SK-MEL-5 (cell line): ENCODE measurements at places on chromosomes 3 and 15. TPM values are rescaled to one million over a fixed set of nuclear protein-coding genes. Genes with fewer than 3 reads are reported as not detected.

COL6A5 gene
- total RNA-seq: not detected in 2 replicates

APOD gene
- 90.8 and 104 TPM in 2 replicates for total RNA-seq

ACOX2 gene
- 3.0 and 5.6 TPM in 2 replicates for total RNA-seq

DUOXA1 gene
- not detected in 2 replicates for total RNA-seq

FBXO45 gene
- total RNA-seq: 14.0 and 15.8 TPM in 2 replicates

OXTR gene
- total RNA-seq: 0.03 and 0.61 TPM in 2 replicates

TRA2B gene
- total RNA-seq: 221 and 235 TPM in 2 replicates

INAFM2 gene
- total RNA-seq: 11.5 and 12.3 TPM in 2 replicates

GOLGA6A gene
- not detected in 2 replicates for total RNA-seq

SPRED1 gene
- 51.0 and 51.3 TPM in 2 replicates for total RNA-seq

DMXL2 gene
- 42.2 and 46.4 TPM in 2 replicates for total RNA-seq

SLC28A1 gene
- total RNA-seq: not detected in 2 replicates

SCN11A gene
- not detected in 2 replicates for total RNA-seq

GUCA1C gene
- not detected in 2 replicates for total RNA-seq

PLD1 gene
- total RNA-seq: 87.7 and 92.2 TPM in 2 replicates

RSRC1 gene
- total RNA-seq: 63.9 and 64.6 TPM in 2 replicates

NR1I2 gene
- total RNA-seq: not detected in 2 replicates

VWA5B2 gene
- not detected in 2 replicates for total RNA-seq

CA12 gene
- total RNA-seq: 17.4 and 19.2 TPM in 2 replicates

RAD51 gene
- 5.1 and 7.0 TPM in 2 replicates for total RNA-seq

CCR2 gene
- not detected in 2 replicates for total RNA-seq

EMC7 gene
- 49.6 and 58.5 TPM in 2 replicates for total RNA-seq

IMPG2 gene
- total RNA-seq: 0.03 TPM in 1 of 2 replicates, not detected in the other

PIK3R4 gene
- total RNA-seq: 44.6 and 45.0 TPM in 2 replicates

RLBP1 gene
- 33.8 and 37.2 TPM in 2 replicates for total RNA-seq

ADAMTSL3 gene
- total RNA-seq: 0.05 and 0.08 TPM in 2 replicates

SCN5A gene
- total RNA-seq: 0.51 and 1.0 TPM in 2 replicates
